ENCODE measurements at places on chromosomes 3 and 15.
A peak's percentile ranks its signal among the peaks of the same experiment; 100 is the strongest.

GRCh38 chr15:86830304-86830703 is 750.6 kb downstream of the AGBL1 start:
- DNase-seq: no peak

DNA sequence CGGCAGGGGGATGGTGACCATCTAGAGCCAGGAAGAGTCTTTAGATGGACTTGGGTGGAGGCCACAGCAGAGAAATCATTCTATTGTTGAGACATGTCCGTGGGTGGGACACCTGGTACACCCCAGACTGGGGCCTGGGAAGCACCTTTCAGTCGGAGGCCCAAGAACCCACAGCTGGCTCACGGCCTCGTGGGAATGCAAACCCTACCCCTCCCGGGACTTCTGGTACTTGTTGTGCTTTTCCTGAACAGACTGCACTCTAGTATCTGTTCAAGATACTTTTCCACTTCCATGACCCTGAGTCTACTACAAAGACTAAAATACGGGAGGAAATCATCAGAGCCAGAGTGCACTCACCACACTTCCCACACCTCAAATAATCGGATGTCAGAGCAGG is 60.7 kb downstream of the BDH1 start:
- no peak for DNase-seq

DNA sequence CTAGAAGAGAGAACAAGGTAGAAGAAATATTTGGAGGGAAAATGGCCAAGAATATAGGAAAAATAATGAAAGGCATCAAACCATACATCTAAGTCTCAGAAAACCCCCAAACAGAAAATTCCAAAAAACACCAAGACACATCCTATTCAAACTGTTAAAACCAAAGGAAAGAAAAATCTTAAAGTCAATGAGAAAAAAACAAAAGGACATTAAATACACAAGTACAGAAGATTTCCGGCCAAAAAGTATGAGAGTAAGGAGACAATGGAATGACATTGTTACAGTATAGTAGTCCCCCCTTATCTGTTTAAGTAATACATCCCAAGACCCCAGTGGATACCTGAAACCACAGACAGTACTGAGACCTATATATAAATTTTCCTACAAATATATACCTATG is 18.8 kb downstream of the CLASP2 start:
- DNase-seq: no peak

- no peak for DNase-seq
Measured at GRCh38 chr3:13689373-13690260, 140.7 kb downstream of the FBLN2 start.

- DNase-seq: no peak
Measured at GRCh38 chr3:15493436-15493835, 28.1 kb downstream of the COLQ start.

GRCh38 chr3:53071882-53072431 is 26.1 kb upstream of the SFMBT1 start:
- no peak for DNase-seq

DNA sequence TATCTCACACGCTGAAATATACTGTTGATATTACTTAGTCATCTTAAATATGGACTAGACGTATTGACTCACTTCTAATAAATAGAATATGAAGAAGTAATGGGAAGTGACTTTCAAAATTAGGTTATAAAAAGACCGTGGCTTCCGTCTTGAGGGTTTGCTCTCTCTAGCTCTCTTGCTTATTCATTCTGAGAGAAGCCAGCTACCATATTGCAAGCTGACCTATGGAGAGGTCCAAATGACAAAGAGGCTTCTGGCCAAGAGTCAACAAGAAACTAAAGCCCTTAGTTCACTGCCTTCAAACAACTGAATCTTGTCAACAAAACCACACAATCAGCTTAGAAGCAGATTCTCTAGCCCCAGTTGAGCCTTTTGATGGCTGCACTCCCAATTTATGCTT is 46.1 kb downstream of the SLC9C1 start:
- DNase-seq: no peak

DNA sequence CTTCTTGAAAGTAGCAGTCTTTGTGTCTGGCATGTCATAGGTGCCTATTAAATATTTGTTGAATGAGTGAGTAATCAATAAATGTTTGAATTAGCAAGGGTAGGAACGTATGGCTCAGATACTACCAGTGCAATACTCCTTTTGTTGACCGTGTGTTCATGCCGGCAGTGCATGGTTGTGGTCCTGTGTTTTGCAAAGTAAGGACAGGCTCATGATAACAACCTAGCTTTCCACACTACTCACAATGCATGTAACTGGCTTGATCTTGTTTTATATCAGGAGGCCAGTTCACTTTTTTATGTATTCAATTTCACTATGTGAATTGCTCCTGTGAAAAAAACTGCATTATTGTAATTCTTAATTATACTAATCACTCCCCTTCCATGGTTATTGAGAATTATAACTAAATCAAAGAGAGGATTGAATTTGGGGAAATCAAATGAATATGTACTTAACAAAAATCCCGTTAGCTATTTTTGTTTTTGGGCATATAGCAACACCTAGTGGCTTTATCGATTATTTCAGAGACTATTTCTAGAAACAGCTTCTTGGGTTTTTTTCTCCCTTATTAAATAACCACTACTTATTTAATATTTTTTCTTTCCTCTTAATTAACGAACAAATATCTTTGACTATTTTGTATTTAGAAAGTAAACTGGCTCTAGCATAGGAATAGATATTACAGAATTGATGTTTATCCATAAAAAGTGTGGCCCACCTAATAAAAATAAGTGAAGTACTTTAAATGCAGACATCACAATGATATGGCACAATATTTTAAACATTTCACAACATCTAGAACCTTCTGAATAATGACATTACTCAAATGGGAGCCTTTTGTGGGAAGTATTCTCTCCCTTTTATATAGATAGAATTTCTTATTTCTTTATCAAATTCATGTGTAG is 218.5 kb downstream of the BBX start:
- DNase-seq: peak; percentile 33

GRCh38 chr15:35602836-35603235 is 56.9 kb upstream of the DPH6 start:
- no peak for DNase-seq

GRCh38 chr3:187799942-187800641 is 54.8 kb upstream of the BCL6 start:
- DNase-seq: no peak

GRCh38 chr15:63135804-63136203 is 14.1 kb downstream of the LACTB start:
- DNase-seq: no peak

DNA sequence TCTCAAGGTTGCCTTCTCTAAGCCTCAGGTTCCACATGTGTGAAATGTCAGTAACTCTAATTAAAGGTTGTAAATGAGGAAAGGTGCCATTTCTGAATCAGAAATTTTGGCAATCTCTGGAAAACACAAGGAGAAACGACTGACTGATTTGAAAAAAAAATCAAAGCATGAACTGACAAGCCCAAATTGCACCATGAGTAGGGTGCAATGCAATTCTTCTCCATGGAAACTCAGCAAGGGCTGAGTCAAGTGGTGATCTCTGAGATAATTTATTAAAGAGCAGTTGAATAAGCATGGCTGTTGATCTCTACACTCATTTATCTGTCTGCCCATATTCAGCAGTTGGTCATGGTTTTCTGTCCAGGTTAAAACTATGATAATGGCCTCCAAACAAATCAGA is 201.6 kb upstream of the CMC1 start:
- DNase-seq: no peak

DNA sequence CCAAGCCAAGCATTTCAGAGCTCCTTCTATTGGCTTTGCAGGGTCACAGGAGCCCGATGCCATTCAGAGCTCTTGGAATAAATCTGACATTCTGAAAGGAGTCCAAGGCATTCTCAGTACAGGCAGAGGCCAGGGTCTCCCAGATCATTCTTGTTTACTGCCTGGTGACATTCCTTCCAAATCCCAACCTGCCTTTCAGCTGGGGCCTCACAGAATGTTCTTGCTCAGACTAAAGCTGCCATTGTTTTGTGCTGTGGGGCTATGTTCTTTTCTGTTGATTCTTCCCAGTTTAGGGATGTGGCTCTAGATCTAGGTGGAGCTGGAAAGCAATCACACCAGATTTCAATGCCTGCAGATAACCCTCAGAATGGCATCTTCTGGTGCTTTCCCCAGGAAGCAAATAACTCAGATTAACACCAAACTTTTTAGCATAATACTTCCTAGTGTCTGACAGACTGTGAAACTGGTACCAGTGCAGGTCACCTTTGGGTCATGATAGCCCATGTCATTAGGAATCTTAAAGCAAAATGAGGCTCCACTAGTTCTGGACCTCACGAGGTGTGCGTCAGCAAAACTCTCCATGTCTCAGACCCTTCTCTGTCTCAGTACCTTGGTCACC is 166.9 kb downstream of the CHST2 start:
- no peak for DNase-seq

DNA sequence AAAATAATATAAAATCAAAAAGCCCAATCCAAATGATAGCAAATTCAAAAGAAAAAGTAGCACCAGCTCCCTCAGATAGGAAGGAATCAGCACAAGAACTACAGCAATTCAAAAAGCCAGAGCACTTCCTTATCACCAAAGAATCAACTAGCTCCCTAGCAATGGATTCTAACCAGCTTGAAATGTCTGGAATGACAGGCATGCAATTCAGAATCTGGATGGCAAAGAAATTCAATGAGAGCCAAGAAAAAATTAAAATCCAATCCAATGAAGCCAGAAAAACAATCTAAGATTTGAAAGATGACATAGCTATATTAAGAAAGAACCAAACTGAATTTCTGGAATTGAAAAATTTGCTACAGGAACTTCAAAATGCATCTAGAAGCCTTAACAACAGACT is 1334.4 kb upstream of the ALCAM start:
- DNase-seq: no peak

DNA sequence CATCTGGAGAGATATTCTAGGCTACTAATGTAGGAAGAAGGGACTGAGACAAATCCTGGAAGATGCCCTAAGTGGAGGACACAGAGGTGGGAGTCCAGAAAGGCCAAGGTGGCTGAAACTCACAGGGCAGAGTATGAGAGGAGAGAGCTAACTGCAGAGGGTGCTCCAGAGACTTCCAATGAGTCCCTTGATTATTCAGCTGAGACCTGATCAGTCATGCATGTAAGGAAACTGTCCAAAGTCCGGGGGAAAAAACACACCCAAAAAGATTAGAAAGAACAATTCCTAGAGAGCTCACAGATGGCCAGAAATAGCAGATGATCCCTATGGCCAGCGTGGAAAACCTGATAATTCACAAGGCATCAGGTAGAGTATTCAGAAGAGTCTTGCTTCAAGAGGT is 18.7 kb upstream of the FOXP1 start:
- no peak for DNase-seq

DNA sequence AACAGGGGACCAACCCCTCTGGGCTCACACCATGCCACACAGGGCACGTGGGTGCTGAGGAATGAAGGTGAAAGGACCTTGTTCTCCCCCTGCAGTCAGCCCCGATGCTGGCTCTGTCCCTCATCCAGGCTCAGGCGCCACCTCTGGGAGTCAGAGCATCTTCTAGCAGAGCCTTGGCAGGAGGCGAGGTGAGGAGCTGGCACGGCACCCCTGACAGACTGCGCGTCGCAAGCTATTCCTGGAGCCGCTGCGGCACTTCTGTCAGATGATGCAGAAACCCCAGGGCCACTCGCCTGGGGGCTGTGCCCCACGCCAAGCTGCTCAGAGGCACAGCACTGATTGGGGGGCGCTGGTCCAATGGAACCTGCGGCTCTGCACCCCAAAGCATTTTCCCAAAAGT is 62.0 kb downstream of the MGLL start:
- no peak for DNase-seq

GRCh38 chr15:65947041-65947440 is 77.8 kb downstream of the RAB11A start:
- DNase-seq: no peak

All from naive thymus-derived CD4-positive, alpha-beta T cell (primary cell).